Thymus (tissue), 14 donors: ENCODE measurements at places on chromosomes 1 and 21. TPM values are rescaled to one million over a fixed set of nuclear protein-coding genes. Genes with fewer than 3 reads are reported as not detected.

DNA sequence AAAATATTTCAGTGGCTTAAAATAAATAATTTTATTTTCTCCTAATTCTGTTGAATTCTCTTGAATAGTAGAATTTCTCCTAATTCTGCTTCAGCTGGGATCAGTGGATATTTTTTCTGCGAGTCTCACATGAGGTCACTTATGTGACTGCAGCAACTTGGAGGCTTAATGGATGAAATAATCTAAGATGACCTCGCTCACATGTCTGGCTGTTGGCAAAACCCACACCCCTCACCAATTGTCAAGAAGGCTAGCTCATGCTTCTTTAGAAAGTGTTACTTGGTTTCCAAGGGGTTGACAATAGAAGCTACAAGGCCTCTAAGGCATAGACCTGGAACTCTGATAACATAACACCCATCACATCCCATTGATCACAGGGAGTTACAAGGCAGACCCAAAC, 156.9 kb upstream of the DPYD start:
- H3K27me3 ChIP-seq: no peaks in the 10 kb centered on the region
- H3K4me3 ChIP-seq: no peak overlapping the region
- H3K36me3 ChIP-seq: no peaks in the 10 kb centered on the region
- no peaks in the 10 kb centered on the region for H3K4me1 ChIP-seq
- DNase-seq: no peak
- H3K27ac ChIP-seq: no peak overlapping the region

GRCh38 chr1:82759035-82759434, 958.3 kb downstream of the ADGRL2 start:
- H3K27ac ChIP-seq: no peak overlapping the region
- no peak overlapping the region for H3K4me3 ChIP-seq
- no peaks in the 10 kb centered on the region for H3K27me3 ChIP-seq
- no peak for DNase-seq

DNA sequence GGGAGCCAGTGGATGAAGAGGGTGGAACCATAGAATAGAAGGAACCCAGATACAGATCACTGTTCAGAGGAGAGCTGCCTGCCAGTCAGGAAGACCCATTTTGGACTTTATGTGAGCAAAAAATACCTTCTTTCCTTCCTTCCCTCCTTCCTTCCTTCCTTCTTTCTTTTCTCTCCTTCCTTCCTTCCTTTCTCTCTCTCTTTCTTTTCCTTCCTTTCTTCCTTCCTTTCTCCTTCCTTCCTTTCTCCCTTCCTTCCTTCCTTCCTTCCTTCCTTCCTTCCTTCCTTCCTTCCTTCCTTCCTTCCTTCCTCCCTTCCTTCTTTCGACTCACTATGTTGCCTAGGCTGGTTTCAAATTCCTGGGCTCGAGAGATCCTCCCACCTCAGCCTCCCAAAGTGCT, 22.1 kb upstream of the FMOD start:
- no peak overlapping the region for H3K4me3 ChIP-seq
- H3K36me3 ChIP-seq: no peaks in the 10 kb centered on the region
- no peaks in the 10 kb centered on the region for H3K4me1 ChIP-seq
- peaks cover 8% of the 10 kb centered on the region for H3K27me3 ChIP-seq
- no peak for DNase-seq

DNA sequence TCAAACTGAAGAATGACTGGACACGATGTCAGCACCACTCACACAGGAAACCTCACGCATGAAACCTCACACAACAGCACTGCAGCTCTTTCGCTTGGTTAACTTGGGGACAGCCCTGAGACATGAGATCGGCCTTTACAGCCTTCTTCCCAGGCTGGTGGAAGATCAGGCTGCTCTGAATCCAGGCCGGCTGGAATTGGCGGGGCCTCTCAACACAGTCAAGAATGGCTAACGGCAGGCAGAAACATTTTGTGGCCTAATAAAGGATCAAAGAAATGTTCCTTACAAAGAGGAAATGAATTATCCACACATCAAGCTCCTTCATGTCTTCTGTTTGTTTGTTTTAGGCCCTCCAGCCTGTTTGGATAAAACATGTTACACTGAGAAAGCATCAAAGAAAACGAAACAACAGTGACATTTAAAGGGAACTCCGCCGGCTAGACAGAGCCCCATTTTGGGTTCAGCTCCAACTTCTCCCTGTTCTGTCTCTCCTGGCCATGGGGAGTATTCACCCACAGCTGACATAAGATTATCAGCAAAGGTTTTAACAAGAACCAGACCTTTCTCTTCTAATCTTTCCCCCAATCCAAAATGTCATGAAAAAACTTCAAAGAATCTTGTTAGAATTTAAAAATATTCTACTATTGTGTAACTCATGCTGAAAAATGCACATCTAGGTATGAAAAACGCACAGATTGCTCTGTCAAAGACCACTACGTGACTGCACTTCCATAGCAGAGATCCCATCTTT, 131.2 kb downstream of the SLC45A1 start:
- H3K27ac ChIP-seq: peak overlapping the region; percentile 38
- no peaks in the 10 kb centered on the region for H3K27me3 ChIP-seq
- peaks cover 2% of the 10 kb centered on the region for H3K4me1 ChIP-seq
- H3K36me3 ChIP-seq: peaks cover 4% of the 10 kb centered on the region

- peaks cover 35% of the 10 kb centered on the region for H3K36me3 ChIP-seq
- no peaks in the 10 kb centered on the region for H3K27me3 ChIP-seq
- DNase-seq: no peak
- H3K27ac ChIP-seq: no peak overlapping the region
- H3K4me1 ChIP-seq: no peaks in the 10 kb centered on the region
- H3K4me3 ChIP-seq: no peak overlapping the region
Measured at GRCh38 chr1:42777852-42778251, 6.9 kb upstream of the TMEM269 start.

GRCh38 chr1:17568014-17568900, 28.8 kb downstream of the ARHGEF10L start:
- peaks cover 5% of the 10 kb centered on the region for H3K27me3 ChIP-seq
- no peak overlapping the region for H3K4me3 ChIP-seq
- no peaks in the 10 kb centered on the region for H3K4me1 ChIP-seq
- no peaks in the 10 kb centered on the region for H3K36me3 ChIP-seq

GRCh38 chr1:36876990-36877389, 157.3 kb downstream of the GRIK3 start:
- DNase-seq: no peak
- H3K27ac ChIP-seq: no peak overlapping the region

DNA sequence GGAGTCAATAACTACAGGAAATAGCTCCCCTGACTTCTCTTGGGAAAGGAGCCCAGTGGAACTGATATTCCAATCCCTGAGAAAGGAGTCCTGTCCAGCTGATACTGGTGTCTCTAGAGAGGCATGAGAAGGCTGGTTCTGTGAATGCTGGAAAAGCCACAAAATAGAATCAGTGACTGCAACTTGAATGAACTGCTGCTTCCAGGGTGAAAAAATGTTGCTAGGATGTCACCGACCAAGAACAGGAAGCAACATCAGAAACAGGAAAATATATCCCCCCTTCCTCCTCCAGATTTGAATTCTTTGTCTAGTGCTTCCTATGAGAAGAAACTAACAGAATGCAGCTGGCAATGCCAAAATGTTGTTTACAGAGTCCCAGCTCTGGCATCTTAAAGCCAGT, 269.3 kb upstream of the LYPLAL1 start:
- no peak overlapping the region for H3K27ac ChIP-seq
- H3K27me3 ChIP-seq: no peaks in the 10 kb centered on the region
- no peaks in the 10 kb centered on the region for H3K36me3 ChIP-seq
- DNase-seq: no peak

GRCh38 chr1:66095190-66095589, 302.5 kb downstream of the PDE4B start:
- no peaks in the 10 kb centered on the region for H3K4me1 ChIP-seq
- no peak for DNase-seq

DNA sequence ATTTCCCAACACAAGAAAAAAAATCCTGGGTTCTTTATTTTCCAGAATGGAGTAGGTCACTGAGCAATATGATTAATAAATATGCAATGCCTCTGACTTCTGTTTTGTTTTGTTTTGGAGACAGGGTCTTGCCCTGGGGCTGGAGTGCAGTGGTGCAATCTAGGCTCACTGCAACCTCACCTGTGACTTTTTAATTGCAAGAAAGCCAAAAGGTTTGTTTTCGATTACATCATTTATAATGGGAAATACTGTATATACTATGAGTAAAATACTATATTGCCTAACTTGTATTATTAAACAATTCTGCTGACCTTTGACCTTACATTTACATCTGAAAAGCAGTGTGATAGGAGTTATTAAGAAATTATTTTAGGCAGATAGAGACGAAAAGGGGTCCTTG, 11.6 kb upstream of the CD46 start:
- no peak overlapping the region for H3K27ac ChIP-seq
- no peaks in the 10 kb centered on the region for H3K27me3 ChIP-seq
- no peak overlapping the region for H3K4me3 ChIP-seq
- H3K4me1 ChIP-seq: no peaks in the 10 kb centered on the region
- DNase-seq: no peak
- no peaks in the 10 kb centered on the region for H3K36me3 ChIP-seq

DNA sequence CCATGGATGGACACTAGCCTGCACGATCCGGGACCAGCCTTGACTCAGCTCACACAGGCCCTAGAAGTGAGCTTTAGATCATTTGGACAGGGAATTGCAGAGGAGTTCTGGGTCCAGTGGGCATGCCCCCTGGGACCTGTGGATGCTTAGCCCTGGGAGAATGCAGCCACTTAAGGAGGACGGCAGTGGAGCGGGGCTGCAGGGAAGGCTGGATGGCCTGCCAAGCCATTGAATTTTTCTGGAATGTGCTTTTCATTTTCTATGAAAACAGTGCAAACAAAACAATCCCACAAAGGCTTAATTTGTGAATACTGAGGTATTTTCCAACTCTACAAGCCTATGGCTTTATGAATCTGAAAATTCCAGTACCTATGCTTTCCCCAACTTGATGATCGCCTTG, 80.4 kb upstream of the GCLM start:
- no peak for DNase-seq
- H3K36me3 ChIP-seq: no peaks in the 10 kb centered on the region
- H3K27me3 ChIP-seq: no peaks in the 10 kb centered on the region
- H3K27ac ChIP-seq: no peak overlapping the region
- no peak overlapping the region for H3K4me3 ChIP-seq

DNA sequence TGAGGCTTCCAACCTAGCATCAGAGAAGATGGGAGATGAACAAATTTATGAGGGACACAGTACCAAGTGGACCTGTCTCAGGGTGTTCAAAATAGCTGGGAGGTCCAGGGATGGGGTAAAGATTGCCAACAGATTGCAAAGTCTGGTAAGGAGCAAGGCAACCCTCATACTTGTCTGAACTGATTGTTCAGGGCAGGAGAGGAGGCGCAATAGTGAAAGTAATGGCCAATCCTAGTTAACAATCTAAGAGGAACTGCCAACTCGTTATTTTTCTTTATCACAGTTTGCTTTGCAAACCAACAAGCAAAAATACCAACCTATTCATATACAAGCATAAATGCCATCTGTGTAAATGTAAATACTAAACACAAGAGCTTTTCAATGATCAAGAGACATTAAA, 78.4 kb upstream of the S1PR1 start:
- DNase-seq: no peak
- H3K4me1 ChIP-seq: no peaks in the 10 kb centered on the region
- no peaks in the 10 kb centered on the region for H3K36me3 ChIP-seq
- H3K27ac ChIP-seq: no peak overlapping the region
- no peaks in the 10 kb centered on the region for H3K27me3 ChIP-seq
- no peak overlapping the region for H3K4me3 ChIP-seq

- H3K4me3 ChIP-seq: no peak overlapping the region
- no peaks in the 10 kb centered on the region for H3K36me3 ChIP-seq
- no peaks in the 10 kb centered on the region for H3K4me1 ChIP-seq
- H3K27me3 ChIP-seq: no peaks in the 10 kb centered on the region
Measured at GRCh38 chr1:232084584-232085223, 458.1 kb downstream of the DISC1 start.

DNA sequence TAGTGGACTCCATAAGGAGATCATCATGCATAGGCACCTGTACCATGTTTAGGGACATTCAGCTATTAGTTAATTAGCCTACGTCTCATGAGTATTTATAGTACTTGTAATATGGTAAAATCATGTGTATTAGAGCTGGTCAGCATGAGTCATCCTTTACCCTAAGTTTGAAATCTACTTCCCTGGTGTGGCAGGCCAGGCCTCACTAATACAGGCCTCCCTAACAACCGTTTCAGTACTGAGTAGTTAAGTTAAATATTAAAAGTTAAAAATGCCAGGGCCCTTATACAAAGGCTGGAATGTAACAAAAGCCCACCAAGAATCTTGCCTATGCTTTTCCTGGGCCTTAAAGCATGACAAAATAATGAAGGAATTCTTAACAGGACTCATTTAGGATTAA, 356.3 kb upstream of the DPYD start:
- DNase-seq: no peak
- no peaks in the 10 kb centered on the region for H3K36me3 ChIP-seq
- H3K27me3 ChIP-seq: no peaks in the 10 kb centered on the region
- H3K4me3 ChIP-seq: no peak overlapping the region

The KLHDC7A gene
- total RNA-seq: 0.14 TPM

The UBL4B gene
- not detected for total RNA-seq

The SFN gene
- 16.7 TPM for total RNA-seq

The PTGER3 gene
- total RNA-seq: 0.57 TPM
